ENCODE measurements at places on chromosomes 5 and 9. TPM values are rescaled to one million over a fixed set of nuclear protein-coding genes. Genes with fewer than 3 reads are reported as not detected.

- no peaks in the 10 kb centered on the region for H3K36me3 ChIP-seq
- no peaks in the 10 kb centered on the region for H3K27me3 ChIP-seq
- H3K4me1 ChIP-seq = no peaks in the 10 kb centered on the region
- no peak overlapping the region for H3K4me3 ChIP-seq
- H3K27ac ChIP-seq = no peak overlapping the region
These were observed 192.6 kb upstream of the PRDM9 start for GRCh38 chr5:23314827-23315226.

DNA sequence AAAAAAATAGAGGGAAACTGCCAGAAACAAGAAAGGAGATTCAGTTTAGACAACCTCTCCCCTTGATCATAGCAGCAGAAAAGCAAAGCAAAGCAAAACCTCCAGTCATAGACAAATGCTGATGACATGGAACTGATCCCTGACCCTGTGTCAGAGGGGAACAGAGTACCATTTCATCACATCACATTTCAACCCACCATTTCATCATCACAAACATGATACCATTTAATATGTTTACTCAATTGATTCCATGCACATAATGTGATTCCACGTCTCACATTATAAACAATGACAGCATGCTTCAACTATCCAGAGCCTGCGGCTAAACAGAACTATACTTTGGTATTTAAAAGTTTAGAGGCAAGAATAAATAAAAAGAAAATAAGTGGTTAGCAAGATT is 28.7 kb upstream of the ACOT12 start:
- H3K36me3 ChIP-seq = peaks cover 37% of the 10 kb centered on the region
- no peak overlapping the region for H3K27ac ChIP-seq
- no peaks in the 10 kb centered on the region for H3K27me3 ChIP-seq
- H3K4me3 ChIP-seq = no peak overlapping the region

- H3K4me3 ChIP-seq = no peak overlapping the region
- DNase-seq = no peak
- H3K36me3 ChIP-seq = no peaks in the 10 kb centered on the region
- no peaks in the 10 kb centered on the region for H3K27me3 ChIP-seq
- peaks cover 40% of the 10 kb centered on the region for H3K4me1 ChIP-seq
These were observed 149.3 kb downstream of the GNAQ start for GRCh38 chr9:77882294-77882693.

DNA sequence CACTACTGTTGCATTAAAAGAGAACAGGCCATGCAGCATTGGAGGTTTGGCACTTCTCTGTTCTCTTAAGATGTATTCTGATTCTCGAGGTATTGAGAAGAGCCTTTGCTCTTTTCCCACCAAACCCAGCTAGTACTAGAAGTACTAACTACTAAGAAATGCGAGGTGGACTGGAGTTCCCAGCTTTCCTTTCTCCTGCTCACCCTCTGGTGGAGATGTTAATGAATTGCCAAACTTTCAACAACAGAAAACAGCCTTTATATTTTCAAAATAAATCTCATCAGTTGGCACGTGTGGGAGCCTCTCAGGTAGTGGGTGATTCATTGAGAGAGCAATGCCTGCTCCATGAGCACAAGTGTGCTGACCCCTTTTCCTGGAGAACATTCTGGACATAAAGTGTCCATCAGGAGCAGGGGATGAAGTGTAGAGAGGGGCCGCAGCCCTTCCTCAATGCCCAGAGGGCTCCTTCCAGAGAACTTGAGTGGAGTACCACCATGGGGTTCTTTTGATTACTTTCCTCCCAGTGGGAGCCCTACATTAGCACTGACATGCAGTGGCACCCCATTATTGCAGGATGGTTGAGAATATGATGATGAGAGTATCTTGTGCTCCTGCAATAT is 45.7 kb downstream of the TMEM174 start:
- no peaks in the 10 kb centered on the region for H3K36me3 ChIP-seq
- DNase-seq = peak; percentile 62
- H3K27me3 ChIP-seq = peaks cover 37% of the 10 kb centered on the region
- no peak overlapping the region for H3K4me3 ChIP-seq

DNA sequence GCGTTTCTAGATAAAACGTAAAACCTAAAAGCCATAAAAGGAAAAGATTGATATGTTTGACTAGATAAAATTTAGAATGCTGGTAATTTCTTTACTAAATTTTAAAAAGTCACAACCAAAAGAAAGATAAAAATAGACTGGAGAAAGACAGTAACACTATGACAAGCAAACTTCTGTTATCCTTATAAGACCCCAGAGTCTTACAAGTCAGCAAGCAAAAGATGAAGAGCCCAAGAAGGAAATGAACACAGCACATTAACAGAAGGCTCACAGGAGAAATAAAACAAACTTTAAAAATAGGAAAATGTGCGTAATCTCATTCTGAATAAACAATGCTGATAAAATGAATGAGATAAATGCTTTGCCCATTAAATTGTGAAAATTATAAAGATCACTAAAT is 29.7 kb downstream of the IL7R start:
- no peaks in the 10 kb centered on the region for H3K27me3 ChIP-seq
- DNase-seq = no peak
- H3K36me3 ChIP-seq = no peaks in the 10 kb centered on the region
- no peak overlapping the region for H3K27ac ChIP-seq
- H3K4me3 ChIP-seq = no peak overlapping the region

DNA sequence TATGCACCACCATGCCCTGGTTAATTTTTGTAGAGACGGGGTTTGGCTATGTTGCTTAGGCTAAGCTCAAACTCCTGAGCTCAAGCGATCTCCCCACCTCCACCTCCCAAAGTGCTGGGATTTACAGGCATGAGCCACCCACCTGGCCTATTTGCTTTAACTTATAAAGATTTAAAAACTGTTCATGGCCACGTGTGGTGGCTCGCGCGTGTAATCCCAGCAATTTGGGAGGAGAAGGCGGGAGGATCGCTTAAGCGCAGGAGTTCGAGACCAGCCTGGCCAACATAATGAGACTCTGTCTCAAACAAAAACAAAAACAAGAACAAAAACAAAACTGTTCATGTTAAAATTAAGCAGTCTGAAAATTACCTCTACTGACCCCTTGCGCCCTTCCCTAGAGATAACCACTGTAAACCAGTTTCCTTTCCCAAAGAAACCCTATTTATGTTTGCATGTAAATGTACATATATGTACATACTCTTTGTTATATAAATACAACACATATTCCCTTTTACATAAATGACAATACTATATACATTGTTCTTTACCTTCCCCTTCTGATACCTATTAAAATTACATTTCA is 1.5 kb downstream of the AK6 start:
- no peak for DNase-seq
- H3K4me3 ChIP-seq = peak overlapping the region; percentile 68

- H3K27ac ChIP-seq = no peak overlapping the region
- H3K36me3 ChIP-seq = no peaks in the 10 kb centered on the region
- no peak for DNase-seq
- peaks cover 11% of the 10 kb centered on the region for H3K4me1 ChIP-seq
These were observed 45.2 kb upstream of the IL6ST start for GRCh38 chr5:56039985-56040384.

Gene KCNIP1
- total RNA-seq = not detected
